Lung (tissue), 17 donors: ENCODE measurements at places on chromosomes 7 and 10.

DNA sequence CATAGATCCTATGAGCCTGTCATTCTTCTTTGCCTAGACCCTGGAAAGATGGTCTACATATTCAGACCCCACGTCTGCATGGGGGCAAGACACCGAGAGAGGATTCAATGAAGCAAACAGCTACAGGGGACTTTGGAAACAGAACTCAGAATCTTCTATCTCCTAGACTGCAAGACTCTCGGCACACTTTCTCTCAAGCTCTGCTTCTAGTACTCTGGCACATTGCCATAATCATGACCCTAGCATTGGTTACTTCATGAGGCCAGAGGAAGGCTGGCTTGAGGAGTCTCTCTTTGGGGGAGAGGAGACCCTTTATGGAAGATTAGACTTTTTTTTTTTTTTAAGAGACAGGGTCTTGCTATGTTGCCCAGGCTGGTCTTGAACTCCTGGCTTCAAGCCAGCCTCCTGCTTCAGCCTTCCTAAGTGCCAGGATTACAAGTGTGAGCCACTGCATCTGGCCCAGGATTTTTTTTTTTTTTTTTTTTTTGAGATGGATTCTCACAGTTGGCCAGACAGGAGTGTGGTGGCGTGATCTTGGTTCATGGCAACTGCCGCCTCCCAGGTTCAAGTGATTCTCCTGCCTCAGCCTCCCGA, 20.7 kb downstream of the CCDC3 start:
- no peak for DNase-seq

GRCh38 chr10:99558708-99559107, 26.0 kb downstream of the NKX2-3 start:
- DNase-seq = no peak

- peak; percentile 68 for DNase-seq
Measured at GRCh38 chr7:100546129-100546925, 7.3 kb downstream of the AGFG2 start.

- DNase-seq = peak; percentile 75
Measured at GRCh38 chr7:38222481-38223096, 44.5 kb downstream of the STARD3NL start.

DNA sequence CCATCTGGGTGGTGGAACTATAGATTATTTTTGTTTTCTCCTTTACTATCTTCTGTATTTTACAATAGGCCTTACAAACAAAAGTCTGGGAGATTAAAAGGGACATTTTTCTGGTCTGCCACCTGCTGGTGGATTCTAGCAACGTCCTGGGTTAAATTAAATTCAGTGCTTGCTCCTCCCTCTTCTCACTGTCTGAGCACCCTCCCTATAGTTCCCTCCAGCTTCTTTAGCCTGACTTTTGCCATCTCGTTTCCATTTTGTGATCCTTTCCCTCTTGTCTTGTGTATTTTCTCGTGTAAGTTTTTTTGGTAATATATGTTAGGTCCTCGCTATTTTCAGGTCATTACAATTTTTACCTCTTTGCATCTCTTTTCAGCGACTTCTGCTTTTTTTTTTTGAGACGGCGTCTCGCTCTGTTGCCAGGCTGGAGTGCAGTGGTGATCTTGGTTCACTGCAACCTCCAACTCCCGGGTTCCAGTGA, 16.1 kb downstream of the ANKRD16 start:
- peak; percentile 79 for DNase-seq

- DNase-seq = no peak
Measured at GRCh38 chr10:15189133-15189885, 20.8 kb upstream of the NMT2 start.

GRCh38 chr10:129471447-129472175, 4.6 kb downstream of the MGMT start:
- DNase-seq = peak; percentile 55

- peak; percentile 54 for DNase-seq
Measured at GRCh38 chr10:62610649-62611229, 193.8 kb upstream of the ADO start.

- DNase-seq = no peak
Measured at GRCh38 chr10:58840840-58841435, 328.3 kb downstream of the BICC1 start.

GRCh38 chr10:6141296-6142151, 52.7 kb downstream of the RBM17 start:
- DNase-seq = no peak

- DNase-seq = no peak
Measured at GRCh38 chr10:91557651-91558111, 75.2 kb downstream of the PPP1R3C start.

GRCh38 chr10:2964632-2965296, 102.6 kb upstream of the PFKP start:
- no peak for DNase-seq

DNA sequence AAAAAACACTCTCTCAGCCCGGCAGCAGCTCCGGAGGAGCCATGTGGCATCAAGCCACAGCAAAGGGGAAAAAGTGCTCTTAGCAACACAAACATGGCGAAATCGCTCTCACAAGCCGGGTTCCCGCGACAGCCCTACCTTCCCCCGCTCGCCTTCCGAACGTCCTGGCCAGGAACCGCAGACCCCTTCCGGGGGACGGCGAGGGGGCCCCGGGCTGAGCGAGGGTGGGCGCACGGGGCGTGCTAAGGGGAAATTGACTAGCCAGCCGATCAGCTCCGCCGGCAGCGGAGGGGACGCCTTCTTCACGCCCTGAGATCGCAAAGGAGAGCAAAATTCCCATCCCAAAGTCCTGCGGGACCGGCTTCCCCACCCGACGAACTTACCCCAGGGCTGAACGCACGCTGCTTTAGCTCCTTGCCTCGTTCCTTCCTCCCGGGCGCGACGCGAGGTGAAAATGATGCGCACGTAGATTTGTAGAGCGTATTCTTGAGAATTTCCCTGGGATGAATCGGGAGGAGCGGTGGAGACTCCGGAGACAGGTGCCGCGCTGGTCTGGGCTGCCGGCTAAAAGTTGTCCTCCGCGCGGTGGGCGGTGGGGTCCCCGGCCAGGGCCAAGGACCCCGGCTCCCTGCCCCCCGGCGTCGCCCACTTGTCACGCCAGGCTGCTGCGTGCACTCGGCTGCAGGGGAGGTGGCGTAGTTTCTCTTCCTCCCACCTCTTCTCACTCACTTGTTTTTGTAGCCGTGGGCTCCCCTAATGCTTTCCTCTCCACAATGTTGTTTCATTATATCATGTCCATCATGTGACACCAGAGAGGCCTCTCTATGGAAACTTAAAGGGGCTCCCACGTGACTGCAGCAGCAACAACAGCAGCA, 220.1 kb upstream of the MKLN1 start:
- peak; percentile 68 for DNase-seq

- DNase-seq = no peak
Measured at GRCh38 chr7:39727231-39728012, 104.0 kb downstream of the RALA start.

- no peak for DNase-seq
Measured at GRCh38 chr10:47025253-47025539, 114.0 kb downstream of the PTPN20 start.

DNA sequence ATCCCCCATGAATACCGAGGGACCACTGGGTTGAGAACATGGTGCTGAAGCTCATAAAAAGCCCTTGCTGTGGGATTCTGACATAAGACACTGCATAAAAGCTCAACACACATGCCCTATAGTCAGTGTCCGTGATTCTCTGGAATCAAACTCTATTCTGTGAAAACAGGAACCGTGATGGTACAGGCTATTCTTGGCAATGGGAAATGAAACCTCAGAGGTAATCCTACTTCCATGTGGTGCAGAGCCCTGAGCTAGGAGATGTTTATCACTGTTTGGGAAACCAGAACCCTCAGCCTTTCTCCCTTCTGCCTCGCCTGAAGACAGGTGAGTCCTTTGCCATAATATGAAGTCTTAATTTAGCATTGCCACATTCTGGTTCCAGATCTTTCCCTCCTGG, 80.8 kb upstream of the PRSS1 start:
- DNase-seq = peak; percentile 1

GRCh38 chr7:121294448-121294992, 34.3 kb upstream of the WNT16 start:
- DNase-seq = no peak

- no peak for DNase-seq
Measured at GRCh38 chr10:108591417-108591816, 1331.9 kb downstream of the XPNPEP1 start.

- DNase-seq = no peak
Measured at GRCh38 chr10:47020471-47020870, 109.2 kb downstream of the PTPN20 start.
